Lung microvascular endothelial cell (primary cell): ENCODE measurements at places on chromosomes 4 and X. TPM values are rescaled to one million over a fixed set of nuclear protein-coding genes. Genes with fewer than 3 reads are reported as not detected.

KLF3 gene
- total RNA-seq, result 17.0 and 26.8 TPM in 2 replicates

BST1 gene
- 44.7 and 59.3 TPM in 2 replicates for total RNA-seq

KIAA0232 gene
- total RNA-seq, result 10.5 and 10.9 TPM in 2 replicates

FRMD7 gene
- total RNA-seq, result not detected in 2 replicates

FANCB gene
- 1.8 and 2.4 TPM in 2 replicates for total RNA-seq

MID1IP1 gene
- total RNA-seq, result 10.0 and 12.7 TPM in 2 replicates

PPP2R3B gene
- total RNA-seq, result 11.3 and 12.5 TPM in 2 replicates

ZFP42 gene
- under 0.01 TPM in 1 of 2 replicates, not detected in the other for total RNA-seq

RAB40A gene
- total RNA-seq, result under 0.01 TPM in 1 of 2 replicates, not detected in the other

RS1 gene
- total RNA-seq, result not detected in 2 replicates

IRS4 gene
- total RNA-seq, result under 0.01 TPM in 2 replicates

MAOB gene
- not detected in 2 replicates for total RNA-seq

TLR3 gene
- total RNA-seq, result 0.40 and 0.44 TPM in 2 replicates

CLDN2 gene
- not detected in 2 replicates for total RNA-seq

CYP2U1 gene
- total RNA-seq, result 3.7 and 3.8 TPM in 2 replicates

COL4A6 gene
- 0.20 and 2.4 TPM in 2 replicates for total RNA-seq

GLRA2 gene
- not detected in 2 replicates for total RNA-seq

PPARGC1A gene
- total RNA-seq, result 0.22 and 9.5 TPM in 2 replicates

GPR78 gene
- not detected in 2 replicates for total RNA-seq

ARSJ gene
- total RNA-seq, result 12.4 and 13.9 TPM in 2 replicates

NDNF gene
- total RNA-seq, result 0.44 and 11.1 TPM in 2 replicates

CSAG3 gene
- not detected in 2 replicates for total RNA-seq

SPP1 gene
- not detected in 2 replicates for total RNA-seq

RBM46 gene
- 0.22 TPM in 1 of 2 replicates, not detected in the other for total RNA-seq

HADH gene
- 3.8 and 6.8 TPM in 2 replicates for total RNA-seq

PDHA1 gene
- 54.8 and 63.4 TPM in 2 replicates for total RNA-seq

GPR82 gene
- not detected in 2 replicates for total RNA-seq
